ENCODE measurements at places on chromosomes 7 and 10.

DNA sequence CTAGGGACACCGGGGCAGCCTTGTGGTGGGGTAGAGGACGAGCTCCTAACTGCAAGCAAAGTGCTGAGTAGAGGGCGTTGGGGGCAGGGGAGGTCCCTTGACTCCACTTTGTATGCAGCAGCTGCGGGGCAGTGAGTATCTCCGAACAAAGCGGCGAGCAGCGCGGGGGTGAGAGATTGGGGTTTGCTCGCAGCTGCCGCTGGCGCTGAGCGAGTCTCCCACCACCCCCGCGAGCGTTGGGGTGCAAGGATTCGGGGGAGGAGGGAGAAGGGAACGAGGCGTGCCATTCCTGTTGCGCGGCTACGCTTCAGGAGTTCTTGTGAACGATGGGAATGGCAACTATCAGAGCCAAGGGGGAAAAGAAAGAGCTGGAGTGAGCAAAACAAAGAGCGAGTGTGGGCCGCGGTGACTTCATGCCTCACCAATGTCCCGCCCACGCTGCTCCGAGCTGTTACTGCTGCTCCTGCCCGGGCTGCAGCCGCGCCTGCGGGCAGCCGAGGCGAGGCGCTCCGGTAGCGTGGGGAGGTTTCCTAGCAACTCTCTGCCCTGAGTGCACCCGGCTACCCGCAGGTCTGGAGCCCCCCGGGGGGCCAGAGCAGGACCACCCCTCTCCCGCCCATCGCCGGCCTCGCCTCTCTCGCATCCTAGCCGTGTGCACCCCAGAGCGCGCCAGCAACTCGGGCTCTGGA is at the start of gene ITGB8:
TSS of gene ITGB8 (plus strand) at position 662 of the 689 bp plus-strand sequence. CDS start 907 bp downstream, outside the sequence.
- peak; percentile 29 for DNase-seq

- DNase-seq: no peak
Observed at GRCh38 chr7:74627661-74628411, 29.7 kb upstream of the GTF2I start.

- DNase-seq: no peak
Observed at GRCh38 chr7:141355032-141355431, 196.2 kb upstream of the AGK start.

- DNase-seq: no peak
Observed at GRCh38 chr7:30708412-30708811, 26.2 kb upstream of the CRHR2 start.

- DNase-seq: no peak
Observed at GRCh38 chr10:12418725-12419261, 69.4 kb downstream of the CAMK1D start.

DNA sequence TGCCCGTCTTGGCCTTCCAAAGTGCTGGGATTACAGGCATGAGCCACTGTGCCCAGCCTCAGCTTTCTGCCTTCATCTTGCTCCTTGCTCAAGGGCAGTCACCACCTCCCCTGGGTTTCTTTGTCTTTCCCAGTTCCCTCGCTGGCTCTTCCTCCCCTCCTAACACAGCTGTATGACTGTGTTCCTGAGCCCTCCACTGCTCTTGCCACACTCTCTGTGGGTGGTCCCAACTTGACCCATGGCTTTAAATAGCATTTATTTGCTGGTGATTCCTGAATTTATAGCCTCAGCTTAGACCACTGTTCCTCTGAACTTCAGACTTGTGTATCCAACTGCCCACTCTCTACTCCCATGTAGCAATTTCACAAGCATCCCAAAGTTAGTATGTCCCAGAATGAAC is 181.3 kb downstream of the BAMBI start:
- no peak for DNase-seq

- no peak for DNase-seq
Observed at GRCh38 chr10:74104996-74105395, 45.6 kb downstream of the AP3M1 start.

DNA sequence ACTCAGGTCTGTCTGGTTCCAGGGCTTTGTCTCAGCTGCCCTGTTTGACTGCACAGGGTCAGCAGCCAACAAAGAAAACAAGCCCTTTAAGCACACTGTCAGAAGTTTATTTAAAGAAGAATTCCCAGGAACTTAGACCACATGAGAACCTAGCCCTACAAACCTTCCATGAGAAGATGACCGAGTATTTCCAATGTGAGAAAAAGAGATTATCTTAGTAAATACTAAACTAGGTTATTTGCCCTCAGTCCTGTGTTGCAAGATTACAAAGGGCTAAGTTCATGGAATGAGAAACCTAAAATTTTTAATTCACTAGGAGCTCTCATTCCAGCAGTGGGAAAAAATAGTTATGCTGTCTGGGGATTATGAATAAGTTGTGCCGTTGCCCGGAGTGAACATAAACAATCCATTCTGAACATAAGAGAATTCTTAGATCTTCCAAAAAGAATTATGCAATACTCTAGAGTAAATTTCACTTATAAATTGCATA is 46.7 kb downstream of the NOC3L start:
- DNase-seq: no peak

GRCh38 chr7:134829380-134829986 is 50.0 kb downstream of the CALD1 start:
- no peak for DNase-seq

GRCh38 chr10:14583252-14583651 is 191.4 kb downstream of the FAM107B start:
- peak; percentile 89 for DNase-seq

GRCh38 chr10:70241081-70241480 is 7.9 kb upstream of the PPA1 start:
- no peak for DNase-seq
